ENCODE measurements at places on chromosomes 4 and X.

- DNase-seq: no peak
- H3K4me1 ChIP-seq: peaks cover 10% of the 10 kb centered on the region
- peaks cover 66% of the 10 kb centered on the region for H3K27me3 ChIP-seq
Measured at GRCh38 chr4:8587469-8588195, 4.9 kb upstream of the CPZ start.

DNA sequence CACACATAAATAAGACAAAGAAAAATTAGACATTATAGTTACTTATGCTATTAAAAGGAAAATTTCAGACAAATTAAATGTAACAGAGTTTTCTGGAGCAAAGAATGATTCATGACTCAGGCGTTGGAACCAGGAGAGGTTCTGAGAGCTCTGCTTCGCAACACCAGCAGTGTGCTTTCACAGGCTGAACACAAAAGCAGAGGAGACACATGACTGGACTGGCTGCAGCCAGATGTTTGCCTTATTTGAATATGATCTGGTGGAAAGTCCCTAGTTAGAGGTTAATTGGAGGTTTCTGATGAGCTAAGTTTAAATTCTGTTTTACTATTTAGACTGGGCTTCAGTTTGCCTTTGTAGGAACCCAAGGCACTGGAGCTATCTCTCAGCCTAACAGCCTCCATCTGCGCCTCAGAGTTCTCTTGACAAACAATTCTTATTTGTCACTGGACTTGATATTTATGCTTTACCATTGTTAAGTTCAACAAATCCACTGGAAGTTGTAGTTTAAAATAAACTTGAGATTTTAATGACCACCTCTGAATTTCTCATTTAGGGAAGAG is 16.2 kb downstream of the BOD1L1 start:
- peaks cover 7% of the 10 kb centered on the region for H3K4me1 ChIP-seq
- H3K27ac ChIP-seq: no peak overlapping the region
- H3K4me3 ChIP-seq: no peak overlapping the region
- H3K36me3 ChIP-seq: peaks cover 37% of the 10 kb centered on the region

DNA sequence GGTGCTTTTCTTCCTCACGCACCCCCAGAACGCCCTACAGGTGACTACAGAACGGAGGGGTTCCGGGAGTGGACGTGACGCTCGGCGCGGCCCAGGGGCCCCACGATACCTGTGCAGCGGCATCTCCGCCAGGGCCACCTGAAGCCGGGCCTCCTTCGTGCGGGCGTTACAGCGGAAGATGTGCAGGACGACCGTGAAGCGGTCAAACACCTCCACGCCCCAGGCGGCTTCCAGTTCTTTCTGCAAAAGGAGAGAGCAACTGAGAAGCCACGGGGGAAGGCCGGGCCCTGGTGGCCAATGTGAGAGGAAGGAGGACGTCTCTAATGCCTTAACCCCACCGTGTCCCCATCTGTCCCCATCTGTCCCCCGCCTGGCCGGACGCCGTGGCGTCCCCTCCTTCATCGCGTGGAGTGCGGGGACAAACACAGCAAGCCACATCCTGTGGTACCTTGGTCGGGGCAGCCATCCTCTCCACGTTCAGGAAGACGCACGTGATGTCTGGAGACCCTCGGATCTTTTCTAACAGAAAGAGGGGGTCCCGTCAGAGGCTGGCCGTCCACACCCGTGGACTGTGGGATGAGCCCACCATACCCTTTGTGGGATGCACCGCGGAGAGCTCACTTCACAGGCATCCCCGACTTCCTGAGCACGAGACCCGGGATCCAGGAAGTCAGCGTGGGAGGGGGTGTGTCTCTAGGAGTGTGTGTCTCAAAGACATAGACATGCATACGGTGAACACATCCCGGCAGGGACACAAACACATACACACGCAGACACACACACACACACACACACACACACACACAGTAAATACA is 3.6 kb downstream of the GTPBP6 start:
- H3K27ac ChIP-seq: no peak overlapping the region
- H3K4me3 ChIP-seq: no peak overlapping the region
- no peaks in the 10 kb centered on the region for H3K4me1 ChIP-seq
- H3K36me3 ChIP-seq: peaks cover 20% of the 10 kb centered on the region

DNA sequence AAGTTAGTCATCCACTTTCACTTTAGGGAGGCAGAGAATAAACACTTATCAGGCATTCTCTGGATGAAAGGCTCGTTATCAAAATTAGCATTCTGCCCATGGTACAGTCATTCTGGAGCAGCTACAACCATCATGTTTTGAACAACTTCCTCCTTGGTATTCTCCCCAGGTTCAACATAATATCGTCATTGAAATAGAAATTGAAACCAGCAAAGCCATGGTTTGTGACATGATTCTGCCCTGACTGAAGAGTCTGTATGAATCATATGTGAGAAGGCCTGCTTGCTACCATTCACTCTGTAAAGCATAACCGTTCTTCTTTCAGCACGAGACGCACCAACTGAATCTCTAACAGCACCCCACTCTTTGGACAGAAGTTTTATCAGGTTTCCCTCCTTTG is 127.5 kb upstream of the RADX start:
- no peaks in the 10 kb centered on the region for H3K4me1 ChIP-seq
- no peaks in the 10 kb centered on the region for H3K36me3 ChIP-seq
- H3K4me3 ChIP-seq: no peak overlapping the region

GRCh38 chr4:60938181-60938580 is 261.9 kb upstream of the ADGRL3 start:
- H3K4me1 ChIP-seq: no peaks in the 10 kb centered on the region
- no peak overlapping the region for H3K4me3 ChIP-seq
- H3K27me3 ChIP-seq: no peaks in the 10 kb centered on the region
- H3K36me3 ChIP-seq: no peaks in the 10 kb centered on the region
- DNase-seq: no peak
- H3K27ac ChIP-seq: no peak overlapping the region

GRCh38 chr4:32499171-32499570 is 1779.0 kb downstream of the PCDH7 start:
- no peak overlapping the region for H3K27ac ChIP-seq
- no peak overlapping the region for H3K4me3 ChIP-seq
- DNase-seq: no peak
- H3K36me3 ChIP-seq: no peaks in the 10 kb centered on the region

DNA sequence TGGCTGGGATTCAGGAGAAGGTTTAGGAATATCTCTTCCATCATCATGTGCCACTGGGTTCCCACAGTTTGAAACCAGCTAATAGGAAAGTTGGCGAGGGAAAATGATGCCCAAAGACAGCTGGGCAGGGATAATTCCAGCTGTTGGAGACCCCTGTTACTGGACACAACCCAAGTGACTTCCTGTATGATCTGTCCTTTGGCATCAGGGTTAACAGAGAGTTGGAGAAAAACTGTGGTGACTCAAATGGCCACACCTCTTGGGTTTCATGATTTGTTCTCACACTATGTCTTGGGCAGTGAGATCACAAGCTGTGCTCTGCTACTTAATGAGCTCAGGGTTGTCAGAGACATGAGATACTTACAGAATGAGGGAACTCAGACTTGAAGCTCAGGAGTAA is 3.8 kb downstream of the FGF16 start:
- peak overlapping the region; percentile 72 for H3K27ac ChIP-seq
- H3K4me1 ChIP-seq: peaks cover 29% of the 10 kb centered on the region
- DNase-seq: peak; percentile 67
- H3K36me3 ChIP-seq: no peaks in the 10 kb centered on the region
- H3K4me3 ChIP-seq: no peak overlapping the region

- H3K4me3 ChIP-seq: no peak overlapping the region
- peaks cover 7% of the 10 kb centered on the region for H3K4me1 ChIP-seq
- no peak overlapping the region for H3K27ac ChIP-seq
Measured at GRCh38 chrX:2967998-2968909, 38.1 kb upstream of the ARSH start.

DNA sequence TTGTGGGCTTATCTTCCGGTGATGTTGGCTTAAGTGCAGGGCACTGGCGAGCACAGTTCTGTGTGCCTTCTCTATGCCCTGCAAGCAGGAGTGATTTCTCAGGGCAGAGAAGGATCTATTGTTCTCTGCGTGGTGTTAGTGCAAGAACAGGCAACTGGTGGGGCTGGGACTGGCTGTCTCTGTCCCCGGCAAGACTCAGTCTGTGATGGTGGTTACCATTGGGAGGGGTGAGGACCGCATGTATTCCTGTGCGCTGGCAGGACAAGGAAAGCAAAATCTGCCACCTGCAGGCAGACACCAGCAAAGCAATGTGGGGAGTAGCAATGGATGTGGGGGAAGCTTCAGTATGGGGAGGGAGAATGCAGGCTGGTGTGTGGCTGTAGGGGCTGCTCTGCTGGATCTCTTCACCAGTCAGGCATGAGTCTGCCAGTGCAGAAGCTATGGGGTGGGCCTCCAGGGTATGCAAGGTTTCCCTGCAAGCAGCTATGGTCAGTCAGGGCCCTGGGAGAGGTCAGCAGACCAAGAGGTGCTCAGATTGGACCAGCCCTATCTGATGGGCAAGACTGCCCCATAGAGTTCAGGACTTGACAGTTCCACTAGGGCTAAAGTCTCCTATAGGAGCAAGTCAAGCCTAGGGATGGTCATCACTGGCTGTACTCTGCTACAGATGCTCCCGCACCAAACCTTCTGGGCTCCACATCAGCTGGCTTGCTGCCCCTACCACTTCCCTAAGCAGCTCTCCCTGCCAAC is 16.8 kb downstream of the PF4 start:
- no peaks in the 10 kb centered on the region for H3K4me1 ChIP-seq
- peaks cover 10% of the 10 kb centered on the region for H3K36me3 ChIP-seq
- no peak for DNase-seq
- no peak overlapping the region for H3K27ac ChIP-seq

GRCh38 chrX:19791562-19791961 is 95.8 kb downstream of the SH3KBP1 start:
- H3K27me3 ChIP-seq: no peaks in the 10 kb centered on the region
- H3K27ac ChIP-seq: peak overlapping the region; percentile 13
- no peak for DNase-seq
- H3K4me1 ChIP-seq: peaks cover 38% of the 10 kb centered on the region
- no peak overlapping the region for H3K4me3 ChIP-seq
- no peaks in the 10 kb centered on the region for H3K36me3 ChIP-seq

DNA sequence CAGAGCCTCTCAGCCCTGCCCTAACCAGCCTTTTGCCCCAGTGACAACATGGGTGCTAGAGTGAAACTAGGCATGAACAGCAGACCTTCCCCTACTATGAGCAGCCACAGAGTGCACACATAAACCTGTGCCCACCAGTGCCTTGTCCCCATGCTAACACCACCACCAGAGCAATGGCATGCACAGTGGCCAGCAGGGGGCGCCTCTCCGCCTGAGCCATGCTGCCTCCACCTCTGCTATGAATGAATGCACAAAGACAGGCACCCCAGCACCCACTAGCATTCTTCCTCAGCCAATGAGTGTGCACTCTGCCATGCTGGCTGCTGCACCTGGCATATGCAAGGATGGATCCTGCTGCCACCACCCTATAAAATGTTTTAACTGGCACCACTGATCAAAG is 286.9 kb upstream of the FGF16 start:
- H3K4me1 ChIP-seq: no peaks in the 10 kb centered on the region
- H3K27ac ChIP-seq: no peak overlapping the region
- no peaks in the 10 kb centered on the region for H3K27me3 ChIP-seq
- H3K4me3 ChIP-seq: no peak overlapping the region
- no peak for DNase-seq

GRCh38 chr4:95108883-95109421 is 351.2 kb downstream of the BMPR1B start:
- H3K4me1 ChIP-seq: peaks cover 8% of the 10 kb centered on the region
- H3K27ac ChIP-seq: no peak overlapping the region
- H3K4me3 ChIP-seq: no peak overlapping the region
- no peaks in the 10 kb centered on the region for H3K36me3 ChIP-seq
- no peak for DNase-seq

DNA sequence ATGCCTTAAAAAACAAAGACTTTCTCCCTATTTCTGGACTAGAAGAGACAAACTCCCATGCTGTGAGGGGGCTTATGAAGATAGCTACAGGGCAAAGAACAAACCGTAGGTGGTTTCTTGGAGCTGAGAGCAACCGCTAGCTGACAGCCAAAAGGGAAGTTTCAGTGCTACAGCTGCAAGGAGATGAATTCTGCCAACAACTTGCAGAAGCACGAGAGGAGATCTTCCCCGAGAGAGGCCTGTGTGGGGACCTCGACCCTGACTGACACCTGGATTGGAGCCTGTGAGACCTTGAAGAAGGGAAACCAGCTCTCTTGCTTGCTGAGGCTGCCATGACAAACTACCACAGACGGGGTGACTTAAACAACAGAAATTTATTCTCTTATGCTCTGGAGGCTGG is 183.8 kb upstream of the VCX3A start:
- no peaks in the 10 kb centered on the region for H3K27me3 ChIP-seq
- H3K4me3 ChIP-seq: no peak overlapping the region
- H3K36me3 ChIP-seq: no peaks in the 10 kb centered on the region
- H3K27ac ChIP-seq: no peak overlapping the region

DNA sequence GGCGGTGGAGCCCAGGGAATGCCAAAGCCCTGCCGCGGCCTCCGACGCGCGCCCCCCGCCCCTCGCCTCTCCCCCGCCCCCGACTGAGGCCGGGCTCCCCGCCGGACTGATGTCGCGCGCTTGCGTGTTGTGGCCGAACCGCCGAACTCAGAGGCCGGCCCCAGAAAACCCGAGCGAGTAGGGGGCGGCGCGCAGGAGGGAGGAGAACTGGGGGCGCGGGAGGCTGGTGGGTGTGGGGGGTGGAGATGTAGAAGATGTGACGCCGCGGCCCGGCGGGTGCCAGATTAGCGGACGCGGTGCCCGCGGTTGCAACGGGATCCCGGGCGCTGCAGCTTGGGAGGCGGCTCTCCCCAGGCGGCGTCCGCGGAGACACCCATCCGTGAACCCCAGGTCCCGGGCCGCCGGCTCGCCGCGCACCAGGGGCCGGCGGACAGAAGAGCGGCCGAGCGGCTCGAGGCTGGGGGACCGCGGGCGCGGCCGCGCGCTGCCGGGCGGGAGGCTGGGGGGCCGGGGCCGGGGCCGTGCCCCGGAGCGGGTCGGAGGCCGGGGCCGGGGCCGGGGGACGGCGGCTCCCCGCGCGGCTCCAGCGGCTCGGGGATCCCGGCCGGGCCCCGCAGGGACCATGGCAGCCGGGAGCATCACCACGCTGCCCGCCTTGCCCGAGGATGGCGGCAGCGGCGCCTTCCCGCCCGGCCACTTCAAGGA is at the start of gene FGF2:
FGF2 (plus strand) TSS at position 279 of the 705 bp plus-strand sequence; CDS start at position 623, 344 bp downstream.
- DNase-seq: peak; percentile 81
- H3K4me1 ChIP-seq: peaks cover 31% of the 10 kb centered on the region
- peaks cover 3% of the 10 kb centered on the region for H3K27me3 ChIP-seq

- H3K36me3 ChIP-seq: no peaks in the 10 kb centered on the region
- no peak for DNase-seq
- H3K27me3 ChIP-seq: no peaks in the 10 kb centered on the region
- H3K4me3 ChIP-seq: no peak overlapping the region
- H3K27ac ChIP-seq: no peak overlapping the region
- no peaks in the 10 kb centered on the region for H3K4me1 ChIP-seq
Measured at GRCh38 chr4:174717828-174718227, 111.2 kb downstream of the GLRA3 start.

GRCh38 chr4:44446191-44446590 is 2.4 kb downstream of the KCTD8 start:
- no peak for DNase-seq
- H3K36me3 ChIP-seq: no peaks in the 10 kb centered on the region

GRCh38 chr4:174119830-174120229 is 163.6 kb downstream of the FBXO8 start:
- H3K27ac ChIP-seq: no peak overlapping the region
- no peak for DNase-seq
- H3K36me3 ChIP-seq: no peaks in the 10 kb centered on the region
- peaks cover 8% of the 10 kb centered on the region for H3K4me1 ChIP-seq
- peaks cover 3% of the 10 kb centered on the region for H3K27me3 ChIP-seq
